ENCODE measurements at places on chromosomes 7 and 10. TPM values are rescaled to one million over a fixed set of nuclear protein-coding genes. Genes with fewer than 3 reads are reported as not detected.

Gene MYL10
- total RNA-seq, result not detected

Gene IQUB
- total RNA-seq, result not detected

DNA sequence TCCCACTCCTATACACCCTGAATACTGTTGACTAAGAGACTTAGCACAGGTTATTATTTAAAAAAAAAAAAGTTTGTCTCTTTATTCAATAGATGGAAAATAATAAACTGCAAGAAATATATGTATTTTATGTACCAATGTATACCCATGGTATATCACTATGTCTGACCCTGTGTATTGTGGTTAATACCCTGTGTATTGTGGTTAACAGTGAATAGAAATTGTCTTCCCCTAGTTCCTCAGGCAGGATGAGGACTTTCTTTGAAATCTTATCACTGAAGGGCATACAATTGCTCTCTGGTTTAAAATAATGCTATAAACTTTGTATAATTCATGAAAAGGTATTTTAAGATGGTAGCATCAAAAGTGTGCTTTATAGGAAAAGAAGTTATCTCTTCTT, 80.0 kb upstream of the TMEM106B start:
- H3K27ac ChIP-seq, result peak overlapping the region; percentile 61
- H3K36me3 ChIP-seq, result peaks cover 5% of the 10 kb centered on the region
- H3K27me3 ChIP-seq, result no peaks in the 10 kb centered on the region
- no peak for DNase-seq
- peak overlapping the region; percentile 33 for H3K4me3 ChIP-seq

- no peak overlapping the region for H3K27ac ChIP-seq
- H3K4me1 ChIP-seq, result no peaks in the 10 kb centered on the region
Observed at GRCh38 chr10:1762076-1762475, 24.8 kb upstream of the ADARB2 start.

DNA sequence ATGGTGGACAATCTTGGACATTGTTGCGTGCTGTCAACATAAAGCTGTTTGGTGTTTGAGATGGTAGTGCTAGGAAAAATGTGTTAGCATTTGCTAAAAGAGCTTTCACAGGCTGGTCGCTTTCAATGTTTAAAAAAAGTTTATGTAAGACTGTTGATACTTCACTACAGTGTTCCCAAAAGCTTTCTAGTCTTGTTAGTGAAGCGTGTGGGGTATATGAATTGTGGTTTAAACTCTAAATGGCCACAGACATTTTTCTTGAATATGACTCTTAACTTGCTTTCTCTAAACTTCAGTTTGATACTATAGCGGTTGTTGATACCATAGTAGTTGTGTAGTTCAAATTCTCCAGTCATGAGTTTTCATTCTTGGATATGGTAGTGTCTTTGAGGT, 44.9 kb downstream of the MCU start:
- peaks cover 2% of the 10 kb centered on the region for H3K36me3 ChIP-seq
- no peak for DNase-seq
- H3K4me3 ChIP-seq, result no peak overlapping the region
- no peaks in the 10 kb centered on the region for H3K27me3 ChIP-seq
- no peak overlapping the region for H3K27ac ChIP-seq

DNA sequence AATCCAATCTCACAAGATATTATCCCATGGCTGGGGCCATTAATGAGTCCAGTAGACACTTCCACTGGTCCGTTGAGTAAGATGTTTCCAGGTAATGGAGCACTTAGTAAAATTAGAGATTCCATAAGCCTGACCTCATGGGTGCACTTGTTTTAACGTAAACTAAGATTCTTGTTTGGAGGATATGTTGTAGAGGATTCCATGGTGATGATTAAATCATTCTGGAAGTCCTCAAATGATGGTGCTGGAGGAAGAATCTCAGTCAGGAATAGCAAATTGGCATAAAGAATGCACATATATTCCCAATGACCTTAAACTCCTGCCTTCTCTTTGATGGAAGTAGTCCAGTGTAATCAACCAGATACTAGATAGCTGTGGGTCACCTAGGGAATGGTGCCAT, 161.9 kb upstream of the PCLO start:
- DNase-seq, result no peak
- H3K4me1 ChIP-seq, result no peaks in the 10 kb centered on the region
- no peaks in the 10 kb centered on the region for H3K27me3 ChIP-seq
- H3K4me3 ChIP-seq, result no peak overlapping the region

- H3K4me1 ChIP-seq, result peaks cover 40% of the 10 kb centered on the region
- H3K27me3 ChIP-seq, result no peaks in the 10 kb centered on the region
- peak overlapping the region; percentile 49 for H3K4me3 ChIP-seq
- no peaks in the 10 kb centered on the region for H3K36me3 ChIP-seq
- DNase-seq, result no peak
Observed at GRCh38 chr10:44995914-44996669, 4.6 kb upstream of the ZNF22 start.

- peak overlapping the region; percentile 74 for H3K27ac ChIP-seq
- DNase-seq, result peak; percentile 80
- peak overlapping the region; percentile 77 for H3K4me3 ChIP-seq
- H3K36me3 ChIP-seq, result peaks cover 6% of the 10 kb centered on the region
- peaks cover 31% of the 10 kb centered on the region for H3K4me1 ChIP-seq
- H3K27me3 ChIP-seq, result no peaks in the 10 kb centered on the region
Observed at GRCh38 chr10:5692461-5693358, 8.1 kb downstream of the TASOR2 start.

DNA sequence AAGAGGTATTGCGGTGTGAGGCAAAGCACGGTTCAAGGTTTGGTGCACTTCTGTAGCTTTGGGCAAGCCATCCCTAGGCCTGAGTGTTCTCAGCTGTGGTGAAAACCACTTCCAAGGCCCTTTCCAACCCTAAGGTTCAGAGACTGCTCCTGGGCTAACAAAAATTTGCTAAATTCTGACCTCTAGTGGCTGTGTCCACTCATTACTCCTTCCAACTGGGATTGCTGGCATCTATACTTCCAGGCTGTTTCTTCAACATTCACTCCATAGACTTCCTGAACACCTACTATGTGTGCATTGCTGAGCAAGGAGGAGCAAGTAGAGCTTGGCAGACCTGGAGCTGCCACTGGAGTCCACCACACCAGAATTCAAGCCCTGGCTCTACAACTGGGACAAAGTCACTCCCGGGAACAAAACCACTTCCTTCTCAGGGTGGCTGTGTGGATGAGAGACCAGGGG, 29.3 kb upstream of the SH3PXD2A start:
- H3K27ac ChIP-seq, result no peak overlapping the region
- H3K4me3 ChIP-seq, result no peak overlapping the region
- H3K4me1 ChIP-seq, result peaks cover 8% of the 10 kb centered on the region
- peaks cover 24% of the 10 kb centered on the region for H3K36me3 ChIP-seq

Gene PBLD
- total RNA-seq, result 1.6 TPM

Gene CFAP58
- total RNA-seq, result 0.34 TPM

DNA sequence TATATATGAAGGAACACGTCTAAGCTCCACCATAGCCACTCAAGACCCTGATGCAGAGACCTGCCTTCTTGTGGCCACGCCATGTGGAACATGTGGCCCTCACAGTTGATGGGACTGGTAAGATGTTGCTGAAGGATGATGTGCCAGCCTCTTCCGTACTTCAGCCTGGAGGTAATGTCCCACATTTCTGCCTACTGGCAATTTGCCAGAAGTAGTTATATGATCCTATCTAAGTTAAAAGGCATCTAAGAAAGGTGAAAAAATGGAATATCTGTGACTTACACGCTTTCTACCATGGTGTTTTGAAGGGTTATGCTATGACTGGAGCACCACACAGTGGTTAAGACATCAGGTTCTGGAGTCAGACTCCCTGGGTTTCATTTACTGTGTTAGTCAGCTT, 948.7 kb upstream of the GHITM start:
- DNase-seq, result no peak
- no peaks in the 10 kb centered on the region for H3K36me3 ChIP-seq
- no peak overlapping the region for H3K27ac ChIP-seq
- H3K4me3 ChIP-seq, result no peak overlapping the region
- no peaks in the 10 kb centered on the region for H3K27me3 ChIP-seq

GRCh38 chr7:24560772-24561171, 12.5 kb upstream of the PALS2 start:
- peaks cover 17% of the 10 kb centered on the region for H3K4me1 ChIP-seq
- H3K36me3 ChIP-seq, result no peaks in the 10 kb centered on the region
- peak overlapping the region; percentile 53 for H3K4me3 ChIP-seq
- no peak for DNase-seq
- H3K27me3 ChIP-seq, result peaks cover 7% of the 10 kb centered on the region
